ENCODE measurements at places on chromosomes 11 and 22.

DNA sequence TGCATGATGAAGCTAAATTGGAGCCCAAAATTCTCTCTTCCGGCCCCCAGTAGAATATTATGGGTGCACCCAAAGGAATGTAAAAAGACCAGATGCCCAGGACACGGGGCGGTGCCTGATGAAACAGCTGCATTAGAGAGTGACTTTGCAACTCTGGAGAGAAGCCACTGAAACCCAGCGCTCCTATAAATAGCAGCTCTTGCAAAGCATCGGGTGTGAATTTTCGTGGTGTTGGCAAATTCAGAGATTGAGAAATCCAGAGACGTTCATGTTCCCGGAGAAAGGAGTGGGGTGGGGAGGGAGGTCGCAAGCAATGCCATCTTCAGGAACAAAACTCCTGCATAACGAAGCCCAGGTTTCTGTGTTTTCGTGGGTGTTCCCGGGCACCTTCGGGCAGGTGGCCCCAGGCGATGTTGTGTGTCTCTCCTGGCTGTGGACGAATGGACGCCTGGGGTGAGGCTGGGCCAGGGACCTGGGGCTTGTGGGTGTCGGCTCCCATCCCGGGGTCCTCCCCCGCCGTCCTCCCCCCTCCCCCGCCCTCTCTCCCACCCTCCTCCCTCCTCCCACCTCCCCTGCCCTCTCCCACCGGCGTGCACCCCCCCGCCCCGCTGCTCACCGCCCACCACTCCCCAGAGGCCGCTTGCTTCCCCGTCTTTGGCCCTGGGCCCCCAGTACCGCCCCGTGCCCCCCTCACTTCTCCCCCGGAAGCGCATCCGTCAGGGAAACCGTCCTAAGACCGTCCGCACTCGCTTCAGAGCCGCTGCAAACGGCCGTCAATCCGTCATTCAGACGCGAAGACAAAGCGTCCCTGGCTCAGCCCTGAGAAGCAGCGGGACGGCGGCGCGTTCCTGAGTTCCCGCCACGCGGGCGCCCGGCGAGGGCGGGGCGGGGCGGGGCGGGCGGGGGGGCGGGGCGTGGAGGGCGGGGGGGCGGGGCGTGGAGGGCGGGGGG lies 26.7 kb upstream of the TOLLIP start:
- peak; percentile 87 for DNase-seq

GRCh38 chr11:36257351-36257750 lies 31.9 kb downstream of the COMMD9 start:
- DNase-seq: no peak

- DNase-seq: no peak
Observed at GRCh38 chr11:67438158-67438902, 848 bp upstream of the PTPRCAP start.

DNA sequence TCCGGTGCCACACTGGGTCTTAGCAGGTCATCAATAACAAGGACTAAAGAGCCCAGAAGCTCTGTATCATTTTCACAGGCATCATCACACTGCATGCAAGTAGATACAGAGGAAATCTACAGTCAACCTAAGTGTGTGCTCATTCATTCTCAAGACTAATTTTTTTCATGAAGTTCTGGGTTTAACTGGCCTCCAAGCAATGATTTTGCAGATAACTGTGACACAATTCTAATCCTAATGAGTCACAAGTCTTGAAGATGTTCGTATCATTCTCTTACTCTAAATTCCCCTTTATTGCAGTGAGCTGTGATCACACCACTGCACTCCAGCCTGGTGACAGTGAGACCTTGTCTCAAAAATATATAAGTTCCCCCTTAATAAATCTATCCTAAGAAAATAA lies 2.5 kb downstream of the OR52W1 start:
- DNase-seq: peak; percentile 50

DNA sequence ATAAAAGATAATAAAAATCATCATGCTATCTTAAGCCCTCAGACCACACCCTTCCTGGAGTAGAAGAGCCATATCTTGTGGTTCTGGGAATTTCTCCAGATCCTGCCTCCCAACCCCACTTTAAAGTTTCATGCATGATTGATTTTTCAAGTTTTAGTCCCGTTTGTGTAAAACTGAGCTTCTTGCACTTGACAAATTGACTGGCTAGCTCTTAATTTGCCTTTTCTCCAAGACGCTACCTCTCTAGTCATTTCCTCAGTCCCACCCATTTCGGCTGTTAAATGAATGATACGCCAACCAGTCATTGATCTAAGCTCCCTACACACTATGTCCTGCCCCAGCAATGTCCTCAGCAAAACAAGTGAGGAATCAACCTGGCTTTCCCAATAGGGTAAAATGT lies 71.8 kb upstream of the TEAD1 start:
- DNase-seq: no peak

- DNase-seq: no peak
Observed at GRCh38 chr11:47564933-47565339, 463 bp upstream of the PTPMT1 start.

- no peak for DNase-seq
Observed at GRCh38 chr11:30991802-30992512, 377.6 kb downstream of the DCDC1 start.

DNA sequence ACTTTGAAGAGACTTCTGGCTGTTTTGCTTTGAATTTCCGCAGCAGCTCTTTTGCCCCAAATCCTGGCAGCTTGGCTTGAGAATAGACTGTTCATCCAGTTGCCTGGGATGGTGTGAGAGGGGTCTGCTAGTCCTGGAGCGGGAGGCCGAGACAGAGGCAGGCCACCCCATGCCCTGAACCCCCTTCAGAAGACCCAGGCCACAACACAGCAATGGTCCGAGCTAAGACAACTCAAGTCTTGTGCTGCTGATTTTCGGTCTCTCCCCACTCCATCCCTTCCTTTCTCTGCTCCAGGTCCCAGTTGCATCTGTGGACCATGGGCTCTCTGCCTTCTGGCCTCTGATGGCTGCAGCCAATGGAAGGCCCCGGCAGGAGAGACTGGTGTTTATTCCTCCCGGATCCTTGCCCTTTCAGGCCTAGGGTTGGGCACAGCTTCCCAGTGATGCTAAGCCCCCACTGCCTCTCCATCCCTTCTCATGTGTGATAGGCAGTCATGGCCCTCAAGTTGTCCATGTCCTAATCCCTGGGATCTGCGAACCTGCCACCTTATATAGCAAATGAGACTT lies 31.9 kb upstream of the TP53I11 start:
- no peak for DNase-seq

- DNase-seq: no peak
Observed at GRCh38 chr11:120134106-120134930, 3.6 kb downstream of the TRIM29 start.

DNA sequence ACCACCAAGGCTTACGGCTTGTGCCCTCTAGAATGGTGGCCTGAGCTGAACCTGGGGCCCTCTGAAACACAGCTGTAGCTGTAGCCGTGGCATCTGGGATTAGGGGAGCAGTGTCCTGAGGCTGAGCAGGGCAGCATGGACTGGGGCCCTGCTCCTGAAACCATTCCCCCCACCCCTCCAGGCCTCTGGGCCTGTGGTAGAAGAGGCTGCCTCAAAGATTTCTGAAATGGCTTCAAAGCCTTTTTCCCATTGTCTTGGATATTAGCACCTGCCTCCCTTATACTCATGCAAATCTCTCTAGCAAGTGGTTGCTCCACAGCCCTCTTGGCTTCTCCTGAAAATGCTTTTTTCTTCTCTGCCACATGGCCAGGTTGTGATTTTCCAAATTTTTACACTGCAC lies 106.9 kb downstream of the CTNND1 start:
- no peak for DNase-seq

GRCh38 chr11:8262552-8263108 lies 1.0 kb downstream of the LMO1 start:
- peak; percentile 36 for DNase-seq

DNA sequence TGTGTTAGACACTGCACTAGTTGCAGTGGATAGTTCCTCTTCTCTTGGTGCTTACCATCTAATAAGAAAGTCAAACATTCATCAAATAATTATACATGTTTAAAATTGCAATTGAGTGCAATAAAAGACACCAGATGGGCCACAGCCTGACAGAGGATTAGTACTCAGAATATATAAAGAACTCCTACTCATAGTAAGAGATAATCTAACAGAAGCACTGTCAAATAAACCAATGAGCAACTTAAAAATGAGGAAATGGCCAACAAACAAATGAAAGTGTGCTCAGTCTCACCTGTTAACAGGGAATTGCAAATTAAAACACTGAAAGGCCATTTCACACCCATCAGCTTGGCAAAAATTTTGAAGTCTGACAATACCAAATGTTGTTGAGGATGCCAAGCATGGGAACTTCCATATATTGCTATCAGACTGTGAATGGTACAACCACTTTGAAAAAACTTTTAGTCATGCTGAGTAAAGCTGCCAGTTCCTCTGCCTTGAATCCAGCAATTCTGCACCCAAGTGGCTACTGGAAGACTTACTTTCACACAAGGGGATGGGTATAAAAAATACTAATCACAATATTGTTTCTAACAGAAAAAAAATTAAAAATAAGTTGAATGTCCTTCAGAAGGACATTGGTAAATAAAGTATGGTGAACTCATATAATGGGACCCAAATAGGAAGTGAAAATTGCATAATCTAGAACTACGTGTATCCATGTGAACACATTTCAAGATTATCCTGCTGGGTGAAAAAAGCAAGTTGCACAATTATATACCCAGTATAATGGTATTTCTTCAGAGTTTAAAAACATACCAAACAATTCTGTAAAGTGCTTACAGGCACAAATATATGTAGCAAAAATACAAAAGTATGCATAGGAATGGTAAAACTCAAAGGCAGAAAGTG lies 41.4 kb upstream of the CREB3L1 start:
- peak; percentile 44 for DNase-seq

GRCh38 chr11:22582151-22582410 lies 43.5 kb downstream of the FANCF start:
- DNase-seq: no peak
